Stimulated activated CD8-positive, alpha-beta memory T cell treated with anti-CD3 and anti-CD28 coated beads, Interleukin-4, amount 100 ng/mL, for 1 hour (primary cell): ENCODE measurements at places on chromosomes 1 and 21.

GRCh38 chr1:10622910-10623685 lies 148.3 kb downstream of the PEX14 start:
- DNase-seq, result no peak

GRCh38 chr1:12556368-12556930 lies 61.6 kb downstream of the DHRS3 start:
- no peak for DNase-seq

DNA sequence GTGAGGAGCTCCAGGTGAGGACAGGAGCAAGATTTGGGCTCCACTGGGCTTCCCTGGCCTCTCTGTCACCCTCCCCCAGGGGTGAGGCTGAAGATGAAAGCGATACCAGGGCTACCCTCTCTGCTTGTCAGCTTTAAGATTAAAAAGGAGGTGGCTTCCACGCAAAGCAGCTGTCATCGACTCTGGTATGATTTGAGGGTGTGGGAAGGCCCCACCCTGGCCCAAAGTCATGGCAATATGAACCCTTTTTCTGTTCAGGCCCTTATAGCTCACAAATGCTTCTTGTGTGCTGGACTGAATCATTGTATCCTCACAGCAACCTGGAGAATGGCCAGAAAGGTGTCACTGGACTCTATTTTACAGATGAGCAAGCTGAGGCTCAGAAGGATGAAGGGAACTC lies 41.6 kb downstream of the NUAK2 start:
- DNase-seq, result no peak

DNA sequence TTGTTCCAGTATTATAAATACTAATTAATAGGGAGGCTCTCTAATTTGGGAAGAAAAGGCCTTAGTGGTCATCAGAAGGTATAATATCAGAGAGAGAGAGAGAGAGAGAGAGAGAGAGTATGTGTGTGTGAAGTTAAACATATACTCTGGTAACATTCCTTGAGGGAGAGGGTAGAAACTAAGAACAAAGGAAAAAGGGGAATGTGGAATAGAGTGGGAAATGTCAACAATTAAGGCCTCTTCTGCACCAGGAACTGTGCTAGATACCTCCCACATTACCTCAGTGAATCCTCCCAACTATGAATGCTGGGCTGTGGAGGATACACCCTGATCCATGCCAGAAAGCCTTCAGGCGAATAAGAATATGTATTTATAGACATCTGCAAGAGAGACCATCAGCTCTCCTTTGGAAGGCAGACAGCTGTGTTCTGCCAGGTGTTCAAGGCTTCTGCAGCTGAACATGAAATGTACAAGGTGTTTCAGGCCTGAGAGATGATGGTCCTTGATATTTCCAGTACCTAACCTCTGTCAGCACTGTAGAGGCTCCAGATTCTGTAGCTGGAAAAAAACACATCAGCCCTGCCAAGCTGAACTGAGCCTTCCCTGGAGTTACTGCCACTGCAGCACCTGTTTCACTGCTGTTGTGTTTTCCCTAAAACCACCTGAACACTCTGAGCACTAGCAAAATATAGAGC lies 29.1 kb downstream of the TBX15 start:
- no peak for DNase-seq

- DNase-seq, result no peak
Measured at GRCh38 chr1:75614399-75614756, 3.5 kb upstream of the SLC44A5 start.

DNA sequence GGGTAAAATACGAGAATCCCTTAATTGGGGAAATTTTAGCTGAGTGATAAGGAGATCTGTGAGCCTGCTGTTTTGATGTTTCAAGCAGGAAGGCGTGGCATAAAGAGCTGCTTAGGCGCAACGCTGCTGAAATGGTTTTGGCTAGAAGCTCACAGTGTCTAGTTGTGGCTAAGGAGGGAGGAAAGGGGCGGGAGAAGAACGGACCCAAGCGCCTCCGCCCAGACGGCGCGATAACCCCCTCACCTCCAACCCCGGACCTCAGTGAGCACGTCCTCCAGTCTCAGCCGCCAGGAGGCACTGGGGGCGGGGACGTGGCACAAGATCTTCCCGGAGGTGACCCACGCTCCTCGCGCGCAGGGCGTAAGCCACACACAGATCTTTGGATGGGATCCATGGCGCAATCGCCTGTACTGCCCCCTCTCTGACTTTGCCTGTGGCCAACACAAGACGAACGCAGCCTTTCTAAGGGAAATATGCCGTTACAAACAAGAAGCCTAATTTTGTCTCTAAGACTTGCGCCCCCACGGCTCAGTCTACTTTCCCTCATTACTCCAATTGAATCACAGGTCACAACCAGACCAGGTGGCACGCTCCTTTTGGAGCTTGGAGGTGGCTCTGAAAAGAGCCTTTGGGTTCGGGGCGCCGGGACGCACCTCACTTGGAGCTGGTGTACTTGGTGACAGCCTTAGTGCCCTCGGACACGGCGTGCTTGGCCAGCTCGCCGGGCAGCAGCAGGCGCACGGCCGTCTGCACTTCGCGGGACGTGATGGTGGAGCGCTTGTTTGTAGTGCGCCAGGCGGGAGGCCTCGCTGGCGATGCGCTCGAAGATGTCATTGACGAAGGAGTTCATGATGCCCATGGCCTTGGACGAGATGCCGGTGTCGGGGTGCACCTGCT lies 23.4 kb upstream of the RNF187 start:
- DNase-seq, result no peak

GRCh38 chr1:159869607-159870006 lies 7.2 kb upstream of the VSIG8 start:
- no peak for DNase-seq

GRCh38 chr1:243786531-243786930 lies 63.5 kb downstream of the AKT3 start:
- no peak for DNase-seq

- no peak for DNase-seq
Measured at GRCh38 chr21:31173881-31174555, 135.7 kb upstream of the KRTAP19-8 start.

DNA sequence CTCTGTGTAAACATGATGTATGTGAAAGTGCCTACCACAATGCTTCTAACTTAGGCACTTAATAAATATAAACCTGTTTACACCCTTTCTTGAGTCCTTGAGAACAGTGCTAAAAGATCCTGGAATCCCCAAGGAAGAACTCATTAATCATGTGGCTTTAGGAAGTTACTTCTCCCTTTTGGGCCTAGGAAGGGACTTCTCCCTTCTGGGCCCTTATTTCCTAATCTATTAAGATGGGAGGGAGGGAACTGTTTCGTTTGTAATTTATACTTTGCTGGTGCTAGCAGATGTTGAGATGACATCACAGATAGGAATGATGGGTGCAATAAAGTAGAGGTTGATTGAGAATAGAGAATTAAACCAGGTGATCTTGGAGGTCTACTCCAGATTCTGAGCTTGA lies 1.2 kb downstream of the BTF3L4 start:
- no peak for DNase-seq

GRCh38 chr1:6419397-6419803 lies 319 bp downstream of the HES2 start:
- DNase-seq, result no peak

- DNase-seq, result no peak
Measured at GRCh38 chr1:6243993-6244392, at the start of gene HES3. HES3 (plus strand) TSS chr1:6244179; CDS start chr1:6244366, 187 bp downstream.

- no peak for DNase-seq
Measured at GRCh38 chr1:202806845-202807450, 1.3 kb downstream of the KDM5B start.

GRCh38 chr1:200211157-200211556 lies 183.6 kb downstream of the NR5A2 start:
- DNase-seq, result no peak

DNA sequence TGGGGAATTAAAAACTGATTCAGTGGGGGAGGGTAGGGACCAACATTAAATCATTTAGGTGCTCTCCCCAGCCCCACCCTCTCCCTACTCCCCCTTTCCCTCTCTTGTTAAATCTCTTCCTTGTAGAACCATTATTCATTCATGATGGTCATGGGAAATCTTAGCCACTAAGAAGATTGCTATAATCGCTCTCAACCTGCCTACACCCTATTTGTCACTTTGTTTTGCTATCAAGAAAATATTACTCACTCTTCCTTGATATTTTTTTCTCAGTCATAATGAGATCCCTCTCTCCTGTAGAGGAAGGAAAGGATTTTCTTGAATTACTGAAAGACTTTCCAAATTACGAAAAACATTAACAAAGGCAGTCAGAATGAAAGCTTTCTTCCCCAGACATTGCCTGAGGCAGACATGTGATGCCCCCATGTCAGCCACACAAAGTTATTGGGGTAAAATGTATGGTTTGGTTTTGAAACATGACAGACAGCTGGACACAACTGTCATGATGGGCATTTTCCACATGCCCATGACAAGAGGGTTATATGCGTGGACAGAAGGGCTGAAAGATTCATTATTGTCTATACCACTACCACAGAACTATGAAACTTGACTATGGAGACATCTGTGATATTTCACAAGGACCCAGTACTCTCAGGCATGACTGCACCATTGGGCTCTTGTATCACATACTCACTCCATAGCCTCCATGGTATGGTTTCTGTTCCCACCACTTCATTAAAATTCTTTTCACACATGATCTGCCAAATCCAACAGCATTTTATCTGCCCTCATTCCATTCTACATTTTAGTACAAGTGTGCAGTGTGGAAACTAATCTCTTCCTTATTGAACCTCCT lies 420.1 kb downstream of the DISC1 start:
- no peak for DNase-seq

GRCh38 chr1:70819231-70819630 lies 228.4 kb downstream of the PTGER3 start:
- no peak for DNase-seq

- DNase-seq, result no peak
Measured at GRCh38 chr1:162193221-162193620, 123.7 kb downstream of the NOS1AP start.

DNA sequence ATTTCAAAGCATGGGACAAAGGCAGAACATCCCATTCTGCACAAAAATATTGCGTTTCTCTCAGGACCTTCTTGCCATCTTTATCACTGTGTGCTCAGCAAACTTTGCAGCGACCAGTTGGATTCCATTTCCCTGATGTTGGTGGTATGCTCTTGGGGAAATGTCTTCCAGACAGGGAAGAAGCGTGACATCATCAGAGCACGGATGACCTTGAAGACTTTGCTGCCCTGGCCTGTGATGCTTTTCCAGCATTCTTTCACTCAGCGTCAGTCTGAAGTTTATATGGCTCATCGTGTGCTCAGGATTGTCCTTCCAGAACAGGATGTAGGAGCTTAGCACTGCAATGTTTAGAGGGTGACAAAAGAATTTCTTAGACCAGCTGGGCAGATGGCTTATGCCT lies 131.4 kb upstream of the F3 start:
- no peak for DNase-seq

- no peak for DNase-seq
Measured at GRCh38 chr1:201000391-201000790, 23.1 kb downstream of the KIF21B start.

DNA sequence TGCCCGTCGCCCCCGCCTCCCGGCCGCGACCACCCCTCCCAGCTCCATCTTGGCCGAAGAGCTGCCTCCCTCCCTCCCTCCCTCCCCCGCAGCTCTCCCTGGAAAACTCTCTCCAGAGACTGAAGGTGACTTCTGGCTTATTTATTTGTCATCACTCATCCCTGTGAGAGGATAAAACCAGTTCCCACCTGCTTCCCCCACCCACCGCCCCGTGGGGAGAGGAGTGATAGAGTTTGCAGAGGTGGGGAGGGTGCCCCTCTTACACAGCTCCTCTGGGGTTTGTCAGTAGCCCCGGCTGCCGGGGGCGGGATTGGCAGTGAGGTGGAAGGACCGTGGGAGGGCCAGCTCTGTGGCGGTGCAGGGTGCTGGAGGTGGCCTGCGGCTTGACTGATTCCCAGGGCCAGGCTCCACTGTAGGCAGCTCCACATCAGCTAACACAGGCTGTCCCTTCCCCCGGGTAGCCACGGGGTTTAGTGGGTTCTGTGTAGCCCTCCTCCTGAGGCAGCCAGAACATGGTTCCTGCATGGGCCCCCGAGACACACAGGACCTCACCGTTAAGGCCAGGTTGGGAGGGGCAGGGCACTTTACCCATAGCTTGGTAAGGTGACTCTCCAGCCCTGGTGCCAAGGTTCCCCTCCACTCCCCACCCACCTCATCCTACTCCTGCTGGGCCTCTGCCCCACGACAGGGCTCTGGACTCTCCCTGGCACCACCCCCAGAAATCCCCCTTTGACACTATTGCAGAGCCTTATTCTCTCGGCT lies 62.2 kb downstream of the ELK4 start:
- DNase-seq, result no peak

DNA sequence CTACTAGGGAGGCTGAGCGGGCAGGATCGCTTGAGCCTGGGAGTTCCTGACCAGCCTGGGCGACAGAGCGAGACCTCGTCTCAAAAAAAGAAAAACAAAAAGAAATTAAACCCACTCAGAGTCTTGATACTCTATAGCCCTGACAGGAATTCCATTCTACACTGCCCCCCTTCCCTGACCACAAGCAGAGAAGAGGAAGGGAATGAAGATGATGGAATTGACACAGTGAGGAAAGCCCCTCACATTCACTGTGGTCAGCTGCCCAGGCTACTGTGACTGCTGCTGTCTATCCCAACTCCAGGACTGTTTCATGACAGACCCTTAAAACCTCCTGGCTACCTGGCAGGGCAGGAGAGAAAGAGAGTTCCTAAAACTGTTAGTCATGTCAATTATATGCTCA lies 12.1 kb downstream of the LIN9 start:
- no peak for DNase-seq

- no peak for DNase-seq
Measured at GRCh38 chr21:34945288-34945687, 103.8 kb downstream of the RUNX1 start.

DNA sequence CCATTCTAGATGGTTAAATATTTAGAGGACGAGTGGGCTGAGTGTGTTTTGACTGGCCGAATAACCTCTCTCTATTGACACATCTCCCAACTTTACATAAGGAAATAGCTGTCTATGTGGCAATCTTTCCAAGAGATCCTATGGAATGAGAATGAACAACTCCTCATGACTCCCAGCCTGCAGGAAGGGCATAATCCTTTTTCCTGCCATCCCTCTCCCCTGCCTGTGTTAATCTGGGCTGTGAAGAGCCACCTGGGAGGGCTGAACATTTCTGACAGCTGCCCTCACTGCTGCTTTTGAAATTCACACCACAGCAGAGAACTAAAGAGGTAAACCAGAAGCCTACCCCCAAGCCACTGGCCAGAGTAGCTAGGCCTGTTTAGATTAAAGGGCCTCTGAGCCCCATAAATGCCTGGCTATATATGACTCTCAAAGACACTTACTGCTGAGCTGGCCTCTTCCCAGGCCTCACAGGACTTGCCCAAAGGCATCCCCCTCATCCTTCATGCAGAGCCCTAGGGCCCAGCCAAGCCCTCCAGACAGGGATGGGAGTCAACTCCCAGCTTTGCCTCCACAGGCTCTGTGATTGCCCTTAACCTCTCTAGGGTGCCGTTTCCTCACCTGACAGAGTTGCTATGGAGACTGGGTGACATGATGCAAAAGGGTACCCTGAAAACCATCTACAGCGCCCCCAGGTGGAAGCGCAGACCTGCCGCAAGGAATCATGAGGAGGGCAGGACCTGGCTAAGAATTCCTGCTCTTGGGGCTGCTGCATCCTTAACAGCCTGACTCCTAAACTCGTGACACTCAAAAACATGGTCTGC lies 42.0 kb upstream of the LDLRAP1 start:
- no peak for DNase-seq
